ENCODE measurements at places on chromosomes 1 and 21.

DNA sequence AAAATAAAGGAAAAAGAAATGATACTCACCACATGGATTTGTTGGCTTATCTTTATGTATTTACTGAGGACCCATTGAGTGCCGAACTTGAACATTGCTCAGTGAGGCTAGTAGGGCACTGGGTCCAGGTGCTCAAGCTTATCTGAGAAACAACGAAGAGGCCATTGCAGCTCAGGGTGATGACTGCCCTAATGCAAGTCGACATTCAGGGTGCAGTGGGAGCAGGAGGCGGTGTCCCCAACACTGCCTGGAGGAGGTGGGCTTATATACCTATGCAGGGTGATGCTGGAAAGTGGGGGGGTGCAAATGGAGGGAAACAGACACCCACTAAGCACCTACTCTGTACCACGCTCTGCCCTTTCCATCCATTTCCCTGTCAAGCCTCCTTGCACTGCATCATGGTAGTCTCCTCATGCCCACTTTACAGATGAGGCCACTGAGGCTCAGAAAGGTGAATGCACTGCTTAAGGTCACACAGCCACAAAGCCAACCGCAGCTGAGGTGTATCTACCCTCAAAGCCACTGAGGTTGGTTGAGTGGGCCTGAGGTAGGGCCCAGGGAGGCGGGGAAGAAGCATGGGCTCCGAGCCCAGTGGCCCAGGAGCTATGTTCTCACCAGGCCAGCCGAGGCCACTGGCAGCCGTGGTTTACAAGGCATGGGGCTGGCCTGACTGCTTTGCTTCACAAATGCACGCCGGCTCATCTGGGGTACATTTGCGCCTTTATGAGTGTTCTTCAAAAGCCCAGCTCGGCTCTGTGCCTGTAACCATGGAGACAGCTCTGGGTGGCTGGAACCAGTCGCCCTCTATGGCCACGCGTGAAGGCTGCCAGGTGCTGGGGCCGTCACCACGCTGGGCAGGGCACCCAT, 103.8 kb downstream of the EPHB2 start:
- H3K36me3 ChIP-seq = no peaks in the 10 kb centered on the region
- no peaks in the 10 kb centered on the region for H3K27me3 ChIP-seq
- H3K4me3 ChIP-seq = no peak overlapping the region
- DNase-seq = no peak

DNA sequence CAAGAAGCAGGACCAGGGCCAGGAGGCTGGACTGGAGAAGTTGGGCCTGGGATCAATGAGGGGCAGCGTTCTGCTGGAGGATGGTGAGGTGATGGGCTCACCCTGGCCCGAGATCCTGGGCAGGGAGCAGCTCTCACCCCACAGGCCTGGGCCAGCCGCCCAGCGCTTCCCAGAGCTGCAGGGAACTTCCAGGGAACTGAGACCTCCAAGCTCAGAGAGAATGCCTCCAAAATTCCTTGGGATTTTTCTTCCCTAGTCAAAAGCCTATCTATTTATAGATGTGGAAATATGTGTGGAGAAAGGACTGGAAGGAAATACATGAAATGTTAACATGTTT, 121.2 kb downstream of the SPSB1 start:
- no peak overlapping the region for H3K4me3 ChIP-seq
- no peaks in the 10 kb centered on the region for H3K27me3 ChIP-seq
- H3K27ac ChIP-seq = no peak overlapping the region

- peaks cover 20% of the 10 kb centered on the region for H3K36me3 ChIP-seq
- H3K4me1 ChIP-seq = peaks cover 30% of the 10 kb centered on the region
- H3K27ac ChIP-seq = no peak overlapping the region
- DNase-seq = no peak
- H3K27me3 ChIP-seq = no peaks in the 10 kb centered on the region
Observed at GRCh38 chr21:32389337-32390015, 3.3 kb downstream of the URB1 start.

DNA sequence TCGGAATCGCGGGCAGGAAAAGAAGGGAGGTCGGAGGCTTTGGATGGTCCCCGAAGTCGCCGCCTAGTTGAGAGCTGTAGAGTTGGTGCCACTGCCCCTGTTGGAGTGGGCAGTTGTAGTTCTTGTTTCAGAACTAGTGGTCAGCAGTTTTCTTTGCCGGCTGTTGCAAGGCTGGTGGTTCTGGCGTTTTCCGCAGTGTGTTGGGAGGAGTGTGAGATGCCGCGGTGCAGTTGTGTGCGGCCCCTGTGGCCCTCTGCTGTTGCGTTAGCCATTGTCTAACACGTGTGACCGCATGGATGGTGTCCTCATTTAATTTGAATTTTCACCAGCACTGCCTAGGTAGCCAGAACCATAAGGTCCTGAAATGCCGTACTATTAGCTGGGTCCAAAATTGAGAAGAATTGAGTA, 1.4 kb downstream of the ARF1 start:
- H3K36me3 ChIP-seq = peaks cover 17% of the 10 kb centered on the region
- H3K4me3 ChIP-seq = peak overlapping the region; percentile 80
- DNase-seq = no peak
- H3K4me1 ChIP-seq = peaks cover 76% of the 10 kb centered on the region
- peak overlapping the region; percentile 86 for H3K27ac ChIP-seq

DNA sequence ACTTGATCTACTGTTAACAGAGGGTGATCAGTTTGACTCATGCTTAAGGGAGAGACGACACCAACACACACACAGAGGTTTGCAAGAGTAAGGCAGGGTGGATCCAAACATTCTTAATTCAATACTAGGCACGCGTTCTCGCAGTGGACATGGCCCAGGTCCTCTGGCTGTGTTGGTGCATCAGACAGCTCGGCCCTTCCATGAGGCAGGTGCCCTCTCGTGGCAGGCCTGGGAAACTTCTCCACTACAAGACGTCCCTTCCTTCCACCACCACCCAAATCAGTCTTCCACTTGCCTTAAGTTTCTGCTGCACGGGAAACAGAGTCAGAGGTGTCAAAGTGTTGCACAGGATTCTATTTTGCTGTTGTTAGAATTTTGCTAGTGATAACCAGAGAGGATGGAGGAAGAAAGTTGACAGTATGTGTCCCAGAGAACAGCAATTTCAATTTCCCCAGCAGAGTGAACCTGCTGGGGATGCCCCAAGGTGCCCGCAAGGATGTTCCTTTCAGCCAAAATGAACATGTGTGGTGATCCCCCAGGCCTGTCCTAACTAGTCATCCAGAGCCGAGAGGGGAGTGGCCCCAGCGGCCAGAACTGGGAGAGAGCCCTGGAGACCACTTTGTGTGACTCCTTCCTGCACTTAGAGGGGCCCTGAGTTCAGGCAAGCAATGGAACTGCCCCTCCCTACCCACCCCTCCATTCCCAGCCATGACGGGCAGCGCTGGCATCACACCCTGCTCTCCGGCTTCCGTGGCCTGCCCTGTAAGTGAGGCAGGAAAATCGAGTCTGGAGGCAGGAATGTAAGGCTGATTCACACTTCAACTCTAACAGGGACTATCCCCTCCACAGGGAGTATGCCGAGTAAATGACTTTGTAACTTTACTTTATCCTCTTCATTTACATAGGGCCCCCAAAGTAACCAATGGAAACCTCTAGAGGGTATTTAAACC, 34.8 kb downstream of the MX1 start:
- H3K36me3 ChIP-seq = peaks cover 23% of the 10 kb centered on the region
- no peak overlapping the region for H3K4me3 ChIP-seq
- no peak overlapping the region for H3K27ac ChIP-seq

DNA sequence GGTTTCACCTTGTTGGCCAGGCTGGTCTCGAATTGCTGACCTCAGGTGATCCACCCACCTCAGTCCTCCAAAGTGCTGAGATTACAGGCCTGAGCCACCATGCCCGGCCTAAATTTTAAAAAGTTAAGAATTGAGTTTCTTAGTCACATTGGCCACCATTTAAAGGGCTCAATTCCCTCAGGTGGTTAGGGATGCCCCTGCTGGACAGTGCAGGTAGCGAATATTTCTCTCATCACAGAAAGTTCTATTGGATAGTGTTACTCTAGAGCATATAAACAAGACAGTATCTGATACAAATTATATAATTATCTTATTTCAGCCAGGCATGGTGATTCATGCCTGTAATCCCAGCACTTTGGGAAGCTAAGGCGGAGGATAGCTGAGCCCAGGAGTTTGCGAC, 320.2 kb downstream of the ZP4 start:
- no peak for DNase-seq
- no peak overlapping the region for H3K4me3 ChIP-seq
- no peak overlapping the region for H3K27ac ChIP-seq
- H3K4me1 ChIP-seq = no peaks in the 10 kb centered on the region
- H3K27me3 ChIP-seq = no peaks in the 10 kb centered on the region

DNA sequence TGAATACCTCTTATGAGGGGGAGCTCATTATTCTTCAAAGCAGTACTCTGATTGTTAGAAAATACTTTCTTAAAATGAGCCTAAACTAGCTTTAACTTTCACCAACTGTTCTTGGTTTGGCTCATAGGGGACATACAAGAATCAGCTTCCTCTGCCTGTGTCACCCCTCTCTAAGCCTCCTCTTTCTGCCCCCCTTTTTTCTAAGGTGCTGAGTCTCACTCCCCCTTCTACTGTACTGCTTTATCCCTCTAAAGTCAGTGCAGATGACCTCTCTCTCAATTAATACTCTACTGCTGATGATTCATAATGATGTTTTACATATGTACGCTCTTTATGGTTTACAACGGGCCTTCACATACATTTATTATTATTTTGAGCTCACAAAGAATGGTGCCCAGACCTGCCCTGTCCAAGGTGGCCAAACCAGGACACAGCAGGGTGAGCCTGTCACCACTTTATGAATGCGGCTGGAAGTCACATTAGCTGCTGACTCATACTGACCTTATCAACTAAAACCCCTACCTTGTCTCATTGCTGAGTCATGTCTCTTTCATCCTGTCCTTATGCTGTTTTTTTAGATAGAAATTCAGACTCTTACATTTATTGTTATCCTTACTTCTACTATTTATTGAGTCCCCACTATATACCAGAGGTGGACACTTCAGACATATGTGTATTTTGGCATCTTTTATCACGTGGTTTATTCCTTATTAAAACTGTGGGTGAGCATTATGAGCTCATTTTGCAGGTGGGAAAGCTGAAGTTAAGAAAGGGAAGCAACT, 126.9 kb downstream of the RNF220 start:
- H3K27me3 ChIP-seq = no peaks in the 10 kb centered on the region
- no peak for DNase-seq
- H3K4me3 ChIP-seq = no peak overlapping the region
- no peaks in the 10 kb centered on the region for H3K4me1 ChIP-seq

DNA sequence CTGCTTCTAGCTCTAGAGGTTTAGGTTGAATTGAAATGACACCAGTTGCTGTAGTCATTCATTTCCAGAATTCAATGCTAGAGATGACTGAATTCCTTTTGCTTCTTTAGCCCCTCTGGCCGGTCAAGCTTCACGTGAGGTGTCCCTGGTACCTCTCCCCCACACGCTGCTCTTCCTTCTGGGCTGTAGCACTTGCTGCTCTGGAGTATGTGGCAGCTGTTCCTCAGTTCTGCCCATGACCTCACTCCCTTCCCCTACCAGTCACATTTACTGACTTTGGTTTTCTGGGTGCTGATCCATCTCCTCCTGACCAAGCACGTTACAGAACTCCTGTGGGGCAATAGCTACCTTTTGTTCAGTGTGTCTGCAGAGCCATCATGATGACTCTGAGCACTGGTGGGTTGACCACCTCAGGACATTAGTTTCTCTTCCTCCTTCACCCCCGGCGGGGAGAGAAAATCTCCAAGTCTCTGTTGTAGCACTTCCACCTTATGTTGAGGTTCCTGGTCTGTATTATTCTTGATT, 128.1 kb downstream of the HHAT start:
- DNase-seq = no peak
- no peaks in the 10 kb centered on the region for H3K27me3 ChIP-seq
- H3K36me3 ChIP-seq = no peaks in the 10 kb centered on the region
- no peaks in the 10 kb centered on the region for H3K4me1 ChIP-seq
- no peak overlapping the region for H3K27ac ChIP-seq
- H3K4me3 ChIP-seq = no peak overlapping the region

DNA sequence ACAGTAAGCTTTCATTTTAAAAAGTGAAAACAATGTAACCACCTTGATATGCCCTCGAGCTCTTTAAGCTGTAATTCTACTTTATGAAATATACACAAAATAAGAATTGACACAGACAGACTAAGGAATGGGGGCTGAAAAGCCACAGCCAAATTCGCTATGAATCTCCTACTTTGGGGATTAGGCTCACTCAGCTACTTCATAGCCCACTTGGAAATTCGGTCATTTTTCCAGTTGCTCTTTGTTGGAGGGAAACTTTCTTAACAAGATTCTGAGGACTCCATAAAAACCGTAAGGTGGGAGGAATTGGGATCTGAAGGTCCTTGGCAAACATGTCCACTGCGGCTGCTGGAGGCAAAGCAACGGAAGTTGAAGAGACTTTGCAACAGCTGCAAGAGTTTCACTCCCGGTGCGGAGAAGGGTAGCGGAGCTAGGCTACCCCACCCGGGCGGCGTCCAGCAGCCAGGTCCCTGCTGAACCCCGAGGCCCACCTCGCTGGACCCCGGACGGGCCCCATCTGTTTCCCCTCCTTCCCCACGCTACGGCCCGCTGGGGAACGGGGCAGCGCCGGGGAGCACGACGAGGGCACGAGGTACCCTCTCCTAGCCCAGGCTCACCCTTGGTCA, 634 bp downstream of the MYCBP start:
- H3K27me3 ChIP-seq = no peaks in the 10 kb centered on the region
- DNase-seq = no peak
- H3K36me3 ChIP-seq = peaks cover 4% of the 10 kb centered on the region
- H3K4me3 ChIP-seq = peak overlapping the region; percentile 71
- H3K4me1 ChIP-seq = peaks cover 17% of the 10 kb centered on the region

DNA sequence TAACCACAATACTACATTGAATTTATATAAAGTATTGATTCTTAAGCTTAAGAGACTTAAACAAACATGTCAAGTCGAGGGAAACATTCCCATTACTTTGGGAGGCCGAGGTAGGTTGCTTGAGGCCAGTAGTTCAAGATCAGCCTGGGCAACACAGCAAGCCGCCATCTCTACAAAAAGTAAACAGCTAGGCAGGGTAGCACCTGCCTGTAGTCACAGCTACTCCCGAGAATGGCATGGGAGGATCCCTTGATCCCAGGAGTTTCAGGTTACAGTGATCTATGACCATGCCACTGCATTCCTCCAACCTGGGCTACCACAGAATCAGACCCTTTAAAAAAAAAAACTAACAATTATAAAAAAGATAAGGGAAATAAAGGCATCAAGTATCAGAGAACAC, 50.4 kb downstream of the EIF4G3 start:
- no peaks in the 10 kb centered on the region for H3K27me3 ChIP-seq
- H3K36me3 ChIP-seq = peaks cover 3% of the 10 kb centered on the region
- no peak for DNase-seq
- H3K4me3 ChIP-seq = no peak overlapping the region

- no peak for DNase-seq
- no peaks in the 10 kb centered on the region for H3K4me1 ChIP-seq
- H3K27ac ChIP-seq = no peak overlapping the region
- no peak overlapping the region for H3K4me3 ChIP-seq
Observed at GRCh38 chr1:3391711-3392110, 62.8 kb upstream of the ARHGEF16 start.

- H3K27me3 ChIP-seq = peaks cover 5% of the 10 kb centered on the region
- H3K4me1 ChIP-seq = no peaks in the 10 kb centered on the region
- no peaks in the 10 kb centered on the region for H3K36me3 ChIP-seq
- no peak overlapping the region for H3K4me3 ChIP-seq
- H3K27ac ChIP-seq = no peak overlapping the region
Observed at GRCh38 chr1:230464671-230465070, 38.5 kb upstream of the PGBD5 start.

- DNase-seq = no peak
- no peaks in the 10 kb centered on the region for H3K27me3 ChIP-seq
- H3K36me3 ChIP-seq = no peaks in the 10 kb centered on the region
- no peaks in the 10 kb centered on the region for H3K4me1 ChIP-seq
Observed at GRCh38 chr1:61426254-61426653, 298.7 kb downstream of the TM2D1 start.

- no peak overlapping the region for H3K4me3 ChIP-seq
- no peaks in the 10 kb centered on the region for H3K36me3 ChIP-seq
- H3K4me1 ChIP-seq = no peaks in the 10 kb centered on the region
- no peak overlapping the region for H3K27ac ChIP-seq
- DNase-seq = no peak
- no peaks in the 10 kb centered on the region for H3K27me3 ChIP-seq
Observed at GRCh38 chr1:47841356-47841755, 155.8 kb downstream of the TRABD2B start.

Data from CD4-positive, alpha-beta T cell (primary cell).